ENCODE measurements at places on chromosomes 4 and X. TPM values are rescaled to one million over a fixed set of nuclear protein-coding genes. Genes with fewer than 3 reads are reported as not detected.

DNA sequence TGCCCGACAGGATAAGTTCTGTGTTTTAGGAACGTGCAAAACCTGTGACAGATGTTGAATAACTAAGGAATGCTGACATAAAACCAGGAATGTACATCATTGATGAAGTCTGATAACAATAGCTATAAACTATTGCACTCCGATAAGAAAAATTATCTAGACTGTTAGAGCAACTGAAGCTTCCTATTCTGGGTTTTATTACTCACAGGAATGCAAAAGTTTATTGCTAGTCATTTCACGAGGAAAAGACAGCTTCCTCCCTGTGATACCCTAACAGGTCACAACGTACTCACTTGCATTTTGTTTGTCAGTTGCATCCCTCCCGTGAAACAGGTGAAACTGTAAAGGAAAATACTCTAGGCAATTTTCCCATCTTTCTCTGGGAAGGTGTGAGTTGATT is 65.9 kb downstream of the CLDN22 start:
- DNase-seq: no peak

- DNase-seq: no peak
Measured at GRCh38 chr4:2084316-2084715, 25.2 kb downstream of the NAT8L start.

CXCL1 gene
- 12.8 TPM for total RNA-seq

- no peak for DNase-seq
Measured at GRCh38 chr4:122612540-122612939, 8.3 kb downstream of the IL21 start.

GRCh38 chr4:131337936-131338335 is 1811.2 kb upstream of the PCDH10 start:
- DNase-seq: no peak

TMEM187 gene
- 15.7 TPM for total RNA-seq

PIN4 gene
- total RNA-seq: 11.5 TPM

SPANXA1 gene
- not detected for total RNA-seq

KCND1 gene
- 5.5 TPM for total RNA-seq

GRCh38 chr4:74410272-74410671 is 34.7 kb upstream of the AREG start:
- no peak for DNase-seq

GRCh38 chrX:109629310-109629709 is 4.3 kb upstream of the KCNE5 start:
- DNase-seq: no peak

- DNase-seq: no peak
Measured at GRCh38 chr4:55409468-55410171, 13.9 kb downstream of the TMEM165 start.

GRCh38 chr4:74038086-74038424 is 434 bp downstream of the CXCL3 start:
- DNase-seq: no peak

Data from Panc1 (cell line).